ENCODE measurements at places on chromosomes 7 and 10.

- no peak for DNase-seq
These were observed 179.0 kb downstream of the PTEN start for GRCh38 chr10:88042160-88043100.

- DNase-seq, result no peak
These were observed 288.3 kb downstream of the SDHAF3 start for GRCh38 chr7:97405835-97406234.

DNA sequence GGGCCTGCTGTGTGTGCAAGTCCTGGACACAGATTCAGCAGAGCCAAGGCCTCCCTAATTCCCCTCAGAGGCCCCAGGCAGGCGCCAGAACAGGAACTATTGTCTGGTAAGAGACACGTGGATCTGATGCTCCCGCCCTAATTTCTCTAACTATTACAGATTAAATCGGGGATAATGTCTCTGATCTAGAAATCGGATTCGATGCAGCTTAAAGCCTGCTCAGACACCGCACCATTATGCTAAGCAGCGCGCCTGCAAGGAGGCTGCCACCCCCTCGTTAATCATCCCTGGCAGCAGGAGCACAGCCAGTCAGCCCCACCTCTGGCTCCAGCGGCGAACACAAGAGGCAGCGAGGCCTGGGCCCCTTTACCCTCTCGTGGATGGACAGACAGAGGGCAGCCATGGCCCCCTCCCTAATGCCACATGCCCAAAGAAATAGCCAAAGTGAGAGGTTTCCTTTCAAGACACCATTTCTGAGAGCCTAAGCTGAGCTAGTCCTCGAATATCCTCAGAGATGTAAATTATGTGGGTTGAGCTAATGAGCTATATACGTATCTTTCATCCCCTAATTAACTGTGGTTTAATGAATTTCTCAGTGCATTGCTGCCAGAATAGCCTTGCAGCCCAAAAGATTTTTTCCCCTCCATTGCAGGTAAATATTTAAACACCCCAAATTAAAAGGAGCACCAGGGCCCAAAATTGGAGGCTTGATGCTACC, 122.1 kb downstream of the GRID1 start:
- DNase-seq, result no peak

DNA sequence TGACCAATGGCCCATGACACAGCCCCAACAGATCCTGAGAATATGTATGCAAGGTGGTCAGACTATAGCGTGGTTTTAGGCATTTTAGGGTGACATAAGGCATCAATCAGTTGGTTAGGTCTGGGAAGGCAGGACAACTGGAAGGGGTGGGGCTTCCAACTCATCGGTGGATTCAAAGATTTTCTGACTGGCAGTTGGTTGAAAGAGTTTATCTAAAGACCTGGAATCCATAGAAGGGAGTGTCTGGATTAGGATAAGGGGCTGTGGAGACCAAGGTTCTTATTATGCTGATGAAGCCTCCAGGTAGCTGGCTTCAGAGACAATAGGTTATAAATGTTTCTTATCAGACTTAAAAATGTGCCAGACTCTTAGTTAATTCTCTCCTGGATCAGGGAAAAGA, 60.3 kb upstream of the CFAP46 start:
- DNase-seq, result no peak

- DNase-seq, result peak; percentile 15
These were observed 131.9 kb downstream of the CALCR start for GRCh38 chr7:93442478-93443224.

DNA sequence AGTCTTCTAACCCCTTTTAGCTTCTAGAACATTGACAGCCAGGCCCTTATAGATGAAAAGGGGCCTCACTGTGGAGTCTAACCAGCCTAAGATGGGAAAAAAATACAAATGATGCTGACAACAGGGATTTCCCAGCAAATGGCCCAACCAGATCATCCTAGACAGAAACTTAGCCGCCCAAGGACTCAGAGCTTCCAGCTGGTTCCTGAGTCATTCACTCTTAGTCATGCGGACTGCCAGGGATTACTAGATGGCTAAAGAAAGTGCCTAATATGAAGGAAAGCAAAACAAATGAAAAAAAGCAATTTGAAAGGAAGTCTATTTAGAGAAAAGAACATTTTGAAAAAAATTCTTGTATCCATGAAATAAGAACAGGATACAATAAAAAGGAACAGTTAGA, 23.7 kb downstream of the TSPAN14 start:
- no peak for DNase-seq

GRCh38 chr7:117793976-117794375, 79.3 kb downstream of the CTTNBP2 start:
- no peak for DNase-seq
